Umbilical cord (tissue), 2 donors: ENCODE measurements at places on chromosomes 7 and 10.

DNA sequence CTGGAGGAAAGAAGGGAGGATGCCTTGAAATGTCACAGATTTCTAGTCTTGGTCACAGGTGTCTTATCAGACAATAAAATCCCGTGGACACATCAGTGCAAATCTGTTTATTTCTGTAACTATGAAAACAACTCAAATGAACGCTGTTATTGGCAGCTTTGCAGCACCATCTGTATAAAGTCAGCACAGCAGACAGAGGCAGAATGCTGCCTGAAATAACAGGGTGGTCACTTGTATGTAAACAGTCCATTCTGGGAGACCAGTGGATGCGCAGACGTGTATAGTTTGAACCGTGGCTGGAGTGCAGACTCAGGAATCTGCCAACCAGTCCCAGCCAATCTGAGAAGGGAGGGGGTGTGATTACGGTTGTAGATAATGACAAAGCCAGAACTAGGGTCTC lies 54.8 kb downstream of the SEC23IP start:
- no peak for DNase-seq

DNA sequence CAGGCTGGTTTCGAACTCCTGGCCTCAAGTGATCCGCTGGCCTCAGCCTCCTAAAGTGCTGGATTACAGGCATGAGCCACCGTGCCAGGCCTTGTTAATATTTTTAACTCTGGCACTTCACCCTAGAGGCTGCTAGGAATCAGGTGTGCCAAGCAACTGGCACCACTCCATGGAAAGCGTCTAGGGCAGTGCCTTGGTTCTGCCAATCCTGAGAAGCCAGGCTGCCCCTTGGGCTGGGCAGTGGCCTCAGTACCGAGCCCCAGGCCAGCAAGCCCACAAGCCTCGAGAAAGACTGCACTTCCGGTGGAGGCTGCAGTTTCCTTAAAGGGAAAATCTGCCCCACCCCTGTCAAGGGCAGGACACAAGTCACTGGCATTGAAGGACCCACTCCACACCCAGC lies 11.3 kb downstream of the ALKBH4 start:
- DNase-seq, result no peak

- DNase-seq, result no peak
Measured at GRCh38 chr7:26592011-26592410, 272.4 kb downstream of the SKAP2 start.

DNA sequence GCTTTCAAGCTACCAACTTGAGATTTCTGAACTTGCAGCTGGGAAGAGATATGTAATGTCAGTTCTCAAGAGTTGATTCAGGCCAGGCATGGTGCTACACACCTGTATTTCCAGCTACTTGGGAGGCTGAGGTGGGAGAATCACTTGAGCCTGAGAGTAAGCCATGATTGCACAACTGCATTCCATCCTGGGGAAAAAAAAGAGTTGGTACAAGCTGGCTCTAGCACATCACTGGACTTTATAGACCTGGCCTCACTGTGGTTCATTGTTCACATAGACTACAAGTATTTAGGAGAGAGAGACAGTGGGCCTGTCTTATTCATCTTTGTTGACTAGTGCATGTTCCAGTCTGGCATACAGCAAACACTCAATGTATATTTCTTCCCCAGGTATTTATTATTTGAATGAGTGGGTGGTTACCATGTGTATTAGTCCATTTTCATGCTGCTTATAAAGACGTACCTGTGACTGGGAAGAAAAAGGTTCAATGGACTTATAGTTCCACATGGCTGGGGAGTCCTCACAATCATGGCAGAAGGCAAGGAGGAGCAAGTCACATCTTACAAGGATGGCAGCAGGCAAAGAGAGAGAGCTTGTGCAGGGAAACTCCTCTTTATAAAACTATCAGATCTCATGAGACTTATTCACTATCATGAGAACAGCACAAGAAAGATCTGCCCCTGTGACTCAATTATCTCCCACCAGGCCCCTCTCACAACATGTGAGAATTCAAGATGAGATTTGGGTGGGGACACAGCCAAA lies 176.5 kb downstream of the PFKFB3 start:
- no peak for DNase-seq

- peak; percentile 51 for DNase-seq
Measured at GRCh38 chr10:17548770-17549169, 68.4 kb downstream of the HACD1 start.

GRCh38 chr7:118312051-118312450 lies 87.5 kb downstream of the ANKRD7 start:
- DNase-seq, result no peak

- DNase-seq, result no peak
Measured at GRCh38 chr10:77285529-77286182, 352.0 kb downstream of the KCNMA1 start.

GRCh38 chr7:92588561-92588960 lies 1.6 kb downstream of the FAM133B start:
- no peak for DNase-seq

- DNase-seq, result no peak
Measured at GRCh38 chr10:131083915-131084790, 227.4 kb downstream of the TCERG1L start.

DNA sequence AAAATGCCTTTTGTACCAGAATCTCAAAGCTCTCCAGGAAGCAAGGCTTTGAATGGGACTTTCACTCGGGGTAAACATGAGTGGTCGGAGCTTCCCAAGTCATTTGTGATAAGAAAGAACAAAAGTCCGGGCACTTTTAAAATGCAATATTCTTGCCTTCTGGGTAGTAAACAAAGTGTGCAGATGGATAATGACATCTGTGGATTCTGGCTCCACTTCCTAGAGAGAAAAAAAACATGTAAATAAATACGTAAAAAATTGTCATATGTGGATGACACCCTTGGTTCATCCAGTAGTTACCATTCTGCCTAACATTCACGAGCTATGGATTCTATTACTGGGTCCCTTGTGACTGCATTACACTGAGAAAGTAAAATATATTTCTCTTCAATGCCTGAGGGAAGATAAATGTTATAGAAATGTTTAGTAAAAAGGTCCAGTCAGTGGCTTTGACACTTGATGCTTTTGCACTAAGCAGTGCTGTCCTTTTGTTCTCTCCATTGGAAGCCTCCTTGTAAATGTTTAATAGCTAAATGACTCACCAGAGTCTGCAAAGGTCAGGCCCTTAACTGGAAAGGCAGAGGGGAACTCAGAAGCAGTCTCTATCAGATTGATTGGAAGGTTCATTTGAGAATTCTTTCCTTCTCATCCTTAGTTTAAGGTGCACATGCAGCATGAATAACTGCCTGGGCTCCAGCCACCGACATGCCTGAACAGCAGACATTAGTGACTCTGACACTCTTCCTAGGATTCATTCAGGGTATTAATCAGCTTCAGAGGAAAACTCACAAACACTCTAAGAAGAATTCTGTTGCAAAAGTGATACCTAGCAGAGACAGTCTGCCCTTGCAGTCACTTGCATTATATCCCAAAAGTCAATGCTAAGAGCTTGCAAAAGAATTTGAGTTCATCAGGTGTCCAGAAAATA lies 11.7 kb upstream of the EDRF1 start:
- DNase-seq, result no peak

DNA sequence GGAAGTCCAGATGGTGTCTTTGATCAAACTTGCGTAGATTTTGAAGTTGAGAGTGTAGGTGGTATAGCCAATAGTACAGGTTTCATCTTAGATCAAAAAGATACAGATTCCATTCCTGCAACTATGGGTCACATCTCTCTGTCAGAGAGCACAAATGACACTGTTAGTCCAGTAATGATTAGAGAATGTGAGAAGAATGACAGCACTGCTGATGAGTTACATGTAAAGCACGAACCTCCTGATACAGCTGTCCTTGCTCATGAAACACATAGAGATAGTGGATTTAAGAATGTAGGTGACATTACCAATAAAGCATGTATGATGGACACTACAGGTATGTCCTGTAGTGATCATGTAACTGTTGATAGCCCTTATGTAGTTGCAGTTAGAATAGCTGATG lies 59.1 kb downstream of the LOXL4 start:
- DNase-seq, result no peak

DNA sequence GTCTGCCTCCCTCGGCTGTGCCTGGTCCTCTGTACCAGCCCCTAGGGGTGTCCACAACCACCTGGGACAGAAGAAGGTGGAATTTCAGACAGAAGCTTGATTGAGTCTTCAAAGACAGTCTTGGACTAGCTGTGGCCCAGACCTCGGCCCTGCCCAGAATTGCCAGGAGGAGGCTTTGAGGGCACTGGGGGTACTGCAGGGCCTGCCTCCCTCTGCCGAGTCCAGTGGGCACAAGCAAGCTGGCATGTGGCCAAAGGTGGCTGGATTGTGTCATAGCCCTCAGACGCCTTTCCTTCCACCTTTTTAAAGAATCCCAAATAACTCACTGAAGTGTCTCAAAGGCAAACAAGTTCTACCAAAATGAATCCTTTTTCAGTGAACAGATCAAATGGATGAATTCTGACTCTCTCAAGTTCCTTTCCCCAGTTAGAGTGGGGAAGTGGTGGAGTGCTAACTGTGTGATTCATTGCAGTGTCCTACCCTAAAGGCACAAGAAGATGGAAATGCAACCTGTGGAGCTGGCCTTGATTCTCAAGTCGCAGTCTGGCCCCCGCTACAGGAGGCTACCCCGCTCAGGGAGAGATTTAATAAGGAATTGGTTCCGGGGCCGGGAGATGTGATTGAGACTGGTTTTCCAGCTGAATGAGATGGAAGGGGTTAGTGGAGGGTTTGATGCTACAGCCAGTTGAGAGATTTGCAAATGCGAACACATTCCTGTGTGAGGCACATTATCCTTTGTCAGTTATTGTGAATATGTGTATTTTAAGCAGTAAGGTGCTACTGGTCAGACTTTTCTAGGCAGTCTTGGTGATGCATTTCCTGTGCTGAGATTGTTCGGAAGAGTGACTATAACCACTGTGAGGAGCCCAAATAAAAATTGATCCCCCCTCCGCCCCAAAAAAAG lies 28.8 kb upstream of the SLC26A4 start:
- DNase-seq, result no peak

DNA sequence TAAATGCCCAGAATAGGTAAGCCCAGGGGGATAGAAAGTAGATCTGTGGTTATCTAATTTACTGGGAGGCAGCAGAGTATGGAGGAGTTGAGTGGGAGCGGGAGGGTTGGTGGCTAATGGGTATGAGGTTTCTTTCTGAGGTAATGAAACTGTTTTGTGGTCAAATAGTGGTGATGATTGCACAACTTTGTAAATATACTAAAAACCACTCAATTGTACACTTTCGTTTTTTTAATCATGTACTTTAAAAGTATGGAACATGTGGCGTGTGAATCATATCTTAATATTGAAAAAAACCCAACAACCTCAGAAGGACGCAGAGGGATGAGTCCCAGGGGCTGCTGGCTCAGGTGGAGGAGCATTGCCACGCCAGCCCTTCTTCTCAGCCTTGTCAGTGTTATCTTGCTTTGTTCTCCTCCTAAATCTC lies 118.1 kb downstream of the WDR11 start:
- no peak for DNase-seq

DNA sequence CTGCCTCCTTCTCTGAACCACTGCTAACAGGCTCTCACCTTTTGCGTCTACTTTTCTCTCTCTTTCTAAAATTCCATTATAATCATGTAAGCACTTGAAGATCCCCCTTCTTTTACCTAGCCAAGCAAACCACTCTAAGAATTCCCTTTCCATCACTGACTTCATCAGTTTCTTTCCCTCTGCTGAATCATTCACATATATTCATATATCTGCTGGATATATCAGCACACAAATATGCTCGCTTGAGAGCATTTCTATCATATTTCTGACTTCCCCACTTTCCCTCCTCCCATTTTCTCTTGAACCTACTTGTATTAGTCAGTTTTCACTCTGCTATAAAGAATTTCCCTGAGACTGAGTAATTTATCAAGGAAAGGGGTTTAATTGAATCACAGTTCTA lies 84.2 kb upstream of the LRRN3 start:
- peak; percentile 46 for DNase-seq

DNA sequence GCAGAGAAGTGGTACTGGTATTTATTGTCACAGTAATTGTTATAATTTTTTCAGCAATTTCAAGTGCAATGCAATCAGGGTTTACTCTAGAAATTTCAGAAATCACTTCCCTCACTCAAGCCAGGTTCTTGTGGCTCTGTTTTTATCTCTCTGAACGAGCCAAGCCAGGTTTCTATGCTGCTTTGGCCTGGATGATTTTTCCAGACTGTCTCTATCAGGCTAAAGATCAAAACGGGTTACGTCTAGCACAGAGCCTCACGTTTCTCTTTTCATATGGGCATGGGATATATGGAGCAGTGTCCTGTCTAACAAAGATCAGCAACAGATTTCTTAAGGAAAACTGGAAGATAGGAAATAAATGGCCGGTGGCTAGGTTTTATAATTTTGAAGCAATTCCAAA lies 1105.3 kb downstream of the NRG3 start:
- no peak for DNase-seq

DNA sequence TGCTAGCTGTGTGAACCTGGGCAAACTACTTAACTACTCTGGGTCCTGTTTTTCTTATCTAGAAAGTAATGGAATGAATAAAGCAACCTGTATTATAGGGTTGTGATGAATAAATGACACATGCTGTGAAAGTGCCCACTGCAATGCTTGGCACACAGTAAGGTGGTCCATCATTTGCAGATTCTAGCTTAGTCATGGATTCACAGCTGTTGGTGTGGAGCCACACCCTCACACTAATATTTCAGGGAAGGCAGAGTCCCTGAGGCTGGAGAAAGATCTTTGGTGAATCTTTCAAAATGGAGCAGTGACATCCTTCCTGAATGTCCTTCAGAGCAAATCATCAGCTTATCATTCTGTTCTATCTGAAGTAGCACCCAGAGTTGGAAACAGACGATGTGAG lies 60.6 kb downstream of the A1CF start:
- no peak for DNase-seq
